Activated CD4-positive, alpha-beta T cell treated with anti-CD3 and anti-CD28 coated beads, Interleukin-2, amount 10 ng/mL, durations not matched to agents 24 days and 14 days (primary cell): ENCODE measurements at places on chromosomes 3 and 15.

GRCh38 chr3:63228087-63228486, 50.0 kb upstream of the SYNPR start:
- no peak for DNase-seq

DNA sequence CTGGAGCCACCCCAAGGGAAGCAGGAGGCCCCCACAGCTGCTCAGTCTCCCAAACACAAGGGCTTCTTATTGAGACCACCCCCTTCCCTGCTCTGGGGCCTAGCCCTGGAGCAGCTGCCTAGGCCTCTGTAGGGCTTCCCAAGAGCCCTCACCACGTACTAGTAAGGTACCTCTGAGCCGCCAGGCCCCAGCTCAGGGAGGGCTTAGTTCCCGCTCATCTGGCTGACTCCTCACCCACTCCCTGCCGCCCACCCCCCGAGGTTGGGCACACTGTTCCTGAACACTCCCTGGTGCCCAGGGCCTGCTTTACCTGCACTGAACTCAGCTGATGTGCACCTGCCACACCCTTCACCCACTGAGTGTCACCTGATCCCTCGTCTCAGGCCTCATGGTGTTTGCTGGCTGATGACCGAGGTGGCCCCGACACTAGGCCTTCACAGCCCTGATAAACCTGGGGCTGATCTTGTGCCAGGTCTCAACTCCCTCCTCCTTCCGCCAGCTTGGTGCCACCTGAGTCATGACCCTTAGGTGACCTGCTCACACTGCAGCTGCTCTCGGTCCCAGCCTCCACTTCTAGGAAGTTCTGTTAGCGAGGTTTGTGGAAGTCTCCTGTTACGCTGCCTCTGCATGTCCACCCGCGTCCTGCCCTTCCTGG, 18.0 kb upstream of the SPTBN5 start:
- no peak for DNase-seq

GRCh38 chr3:126396536-126396935, 1.8 kb downstream of the CFAP100 start:
- DNase-seq: no peak

DNA sequence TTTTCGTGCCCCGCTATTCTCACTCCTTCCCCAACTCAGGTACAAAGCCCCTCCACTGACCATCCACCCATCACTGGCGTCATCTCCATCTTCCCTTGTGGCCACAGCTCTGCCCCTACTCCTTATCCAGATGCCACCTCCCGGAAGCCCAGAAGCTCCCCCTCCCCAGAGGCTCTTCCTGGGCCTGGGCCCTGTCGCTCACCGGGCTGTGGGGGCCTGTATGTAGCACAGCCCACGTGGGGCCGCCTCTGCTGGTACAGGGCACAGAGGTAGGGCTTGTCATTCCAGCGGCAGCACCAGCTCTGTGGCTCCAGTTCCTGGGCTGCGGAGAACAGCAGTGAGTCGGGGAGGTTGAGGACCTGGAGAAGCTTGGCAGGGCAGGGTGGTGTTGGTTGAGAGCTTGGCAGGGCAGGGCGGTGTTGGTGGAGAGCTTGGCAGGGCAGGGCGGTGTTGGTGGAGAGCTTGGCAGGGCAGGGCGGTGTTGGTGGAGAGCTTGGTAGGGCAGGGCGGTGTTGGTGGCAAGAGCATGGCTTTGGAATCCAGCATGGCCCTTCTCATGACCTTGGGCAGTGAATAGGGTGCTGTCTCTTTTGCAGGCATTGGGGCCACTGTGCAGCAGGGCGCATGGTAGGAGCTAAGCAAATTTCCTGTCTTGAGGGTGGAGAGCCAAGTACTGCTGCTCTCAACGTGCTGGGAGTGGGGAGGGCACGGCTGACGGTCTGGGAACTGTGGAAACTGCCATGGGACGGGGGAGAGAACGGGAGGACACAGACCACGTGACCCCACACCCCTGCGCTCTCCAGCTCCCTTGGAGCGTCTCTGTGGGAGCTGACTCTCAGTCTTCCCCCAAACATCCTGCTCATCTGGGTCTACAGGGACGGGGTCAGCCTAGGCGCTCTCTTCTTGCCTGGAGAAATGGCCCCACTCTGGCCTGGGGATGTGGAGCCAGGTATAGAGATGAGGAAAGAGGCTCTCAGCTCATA, 43.4 kb downstream of the MUC20 start:
- DNase-seq: no peak

DNA sequence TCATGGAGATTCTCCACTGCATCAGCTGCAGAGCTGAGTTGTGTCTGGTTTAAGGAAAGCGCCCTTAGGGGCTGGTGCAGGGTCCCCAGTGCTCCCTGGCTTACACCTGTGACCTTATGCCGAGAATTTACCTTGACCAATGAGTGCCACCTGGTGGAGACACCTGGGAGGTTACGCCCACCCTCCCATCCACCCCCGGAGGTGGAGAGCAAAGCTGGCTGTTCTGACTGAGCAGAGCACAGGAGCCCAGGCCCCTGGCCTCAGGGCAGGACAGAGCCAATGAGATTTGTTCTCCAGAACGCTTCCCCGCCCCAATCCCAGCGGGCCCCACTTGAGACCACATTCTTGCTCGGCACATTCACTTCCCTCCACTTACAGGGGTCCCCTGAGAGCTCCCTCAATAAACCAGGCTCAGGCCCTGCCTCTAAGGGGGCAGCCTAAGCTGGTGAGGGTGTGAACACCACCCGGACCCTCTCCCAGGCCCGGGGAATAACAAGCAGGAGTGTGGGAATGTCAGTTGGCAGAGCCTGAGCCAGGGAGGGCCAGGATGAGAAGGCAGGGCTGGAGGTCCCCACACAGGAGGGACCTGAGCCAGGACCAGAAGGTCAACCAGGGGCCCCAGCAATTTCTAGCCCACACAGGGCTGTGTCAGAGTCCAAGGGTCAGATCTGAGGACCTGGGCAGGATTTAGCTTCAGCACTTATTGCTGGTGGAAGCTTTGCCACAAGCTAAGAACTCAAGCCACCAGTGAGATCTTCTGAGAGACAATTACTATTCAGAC, 117.1 kb downstream of the TPRA1 start:
- DNase-seq: peak; percentile 62

GRCh38 chr3:122668930-122669730, 11.5 kb upstream of the PARP14 start:
- peak; percentile 78 for DNase-seq

- no peak for DNase-seq
Observed at GRCh38 chr15:58260725-58261267, 122.6 kb downstream of the AQP9 start.

DNA sequence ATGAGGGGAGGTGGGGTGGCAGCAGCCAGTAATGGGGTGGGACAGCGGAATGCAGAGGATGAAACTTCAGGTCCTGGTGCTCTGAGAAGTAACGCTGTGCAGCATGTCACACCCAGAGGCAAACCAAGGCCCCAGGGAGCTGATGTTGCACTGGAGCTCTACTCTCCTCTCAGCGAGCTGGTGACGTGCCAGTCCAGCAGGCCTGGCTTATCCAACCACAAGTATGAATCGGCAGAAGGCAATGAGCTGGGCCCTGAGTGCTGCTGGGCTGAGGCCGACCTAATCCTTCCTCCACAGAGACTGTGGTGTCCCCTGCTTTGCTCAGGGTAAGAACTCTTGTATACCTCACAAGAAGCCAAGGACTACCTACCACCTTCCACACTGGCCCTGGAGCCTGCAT, 30.5 kb downstream of the CD86 start:
- no peak for DNase-seq

GRCh38 chr3:10816019-10816862, at the start of gene SLC6A11:
TSS of gene SLC6A11 (plus strand) at chr3:10816228. CDS start at chr3:10816266, 38 bp downstream.
- no peak for DNase-seq

DNA sequence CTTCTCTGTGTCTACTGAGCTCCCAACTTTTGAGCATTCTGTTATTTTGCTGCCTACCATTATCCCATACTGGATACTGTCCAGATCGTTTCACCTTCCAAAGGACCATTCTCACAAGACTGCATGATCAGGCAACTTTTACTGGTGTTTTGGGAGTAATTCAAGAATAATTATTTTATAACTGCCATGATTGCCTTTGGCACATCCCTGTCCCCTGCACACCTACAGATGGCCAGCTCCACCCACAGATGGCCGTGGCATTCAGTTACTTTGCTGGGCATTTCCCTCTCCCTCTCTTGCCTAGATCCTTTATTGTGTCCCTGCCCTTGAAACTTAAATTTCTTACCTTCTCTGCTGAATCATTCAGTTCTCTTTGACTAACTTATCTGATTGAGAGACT, 263.9 kb downstream of the DIPK2A start:
- DNase-seq: no peak

DNA sequence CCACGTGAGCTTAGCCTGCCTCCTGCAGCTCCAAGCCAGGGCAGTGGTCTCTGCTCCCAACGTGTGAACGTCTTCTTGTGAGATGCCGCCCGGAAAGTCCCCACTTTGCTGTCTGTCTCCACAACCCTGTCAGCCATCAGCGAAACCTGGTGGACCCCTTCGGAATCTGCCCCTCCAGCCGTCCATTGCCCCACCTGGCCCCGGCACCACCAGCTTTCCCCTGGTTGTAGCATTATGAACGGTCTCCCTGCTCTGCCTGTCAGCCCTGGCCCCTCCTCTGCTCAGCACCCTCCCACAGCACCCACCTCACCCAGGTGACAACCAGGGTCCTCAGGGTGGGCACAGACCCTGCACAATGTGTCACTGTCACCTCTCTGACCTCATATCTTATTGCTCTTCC, 71.1 kb downstream of the HMCES start:
- no peak for DNase-seq

DNA sequence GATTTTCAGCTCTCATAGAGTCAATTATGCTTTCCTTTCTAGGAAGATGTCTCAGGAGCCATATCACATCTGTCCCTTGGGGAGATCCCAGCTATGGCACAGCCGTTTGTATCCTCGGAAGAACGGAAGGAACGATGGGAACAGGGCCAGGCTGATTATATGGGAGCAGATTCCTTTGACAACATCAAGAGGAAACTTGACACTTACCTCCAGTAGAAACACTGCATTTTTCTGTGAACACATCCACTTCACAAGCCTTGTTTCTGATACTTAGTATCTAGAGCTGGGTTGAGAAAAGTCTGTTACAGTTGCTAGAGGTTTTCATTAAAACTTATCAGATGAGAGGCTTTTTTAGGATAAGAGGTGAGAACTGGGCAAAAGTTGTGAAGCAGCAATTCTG, 35.4 kb downstream of the GYG1 start:
- DNase-seq: peak; percentile 47

GRCh38 chr3:139538733-139539132, 809 bp downstream of the RBP1 start:
- no peak for DNase-seq

GRCh38 chr3:178901204-178901603, 170.4 kb downstream of the ZMAT3 start:
- DNase-seq: no peak
